Mesothelial cell of epicardium (in vitro differentiated cells): ENCODE measurements at places on chromosomes 5 and 9. TPM values are rescaled to one million over a fixed set of nuclear protein-coding genes. Genes with fewer than 3 reads are reported as not detected.
A peak's percentile ranks its signal among the peaks of the same experiment; 100 is the strongest.

Gene ANKRD31
- total RNA-seq, result 1.1 to 1.4 TPM (median 1.3 TPM) in 3 replicates

DNA sequence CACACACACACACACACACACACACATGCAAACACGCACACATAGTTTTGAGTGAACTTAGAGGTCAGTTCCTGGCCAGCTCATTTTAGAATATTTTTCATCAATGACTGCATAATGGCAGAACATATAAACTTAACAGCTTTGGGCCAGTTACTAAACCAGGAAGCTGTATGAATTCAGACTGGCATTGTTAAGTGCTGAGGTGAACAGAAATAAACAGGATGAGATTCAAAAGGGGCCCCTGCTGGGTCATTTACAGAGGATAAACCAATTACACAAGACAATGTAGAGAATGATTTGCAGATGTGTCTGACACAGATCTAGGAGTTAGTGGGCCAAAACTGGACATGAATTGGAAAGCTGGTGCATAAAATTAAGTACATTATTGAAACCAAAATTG is 44.6 kb downstream of the MARCHF11 start:
- peaks cover 12% of the 10 kb centered on the region for H3K27me3 ChIP-seq
- no peak overlapping the region for H3K27ac ChIP-seq
- H3K36me3 ChIP-seq, result no peaks in the 10 kb centered on the region
- no peak overlapping the region for H3K4me3 ChIP-seq
- DNase-seq, result no peak
- no peaks in the 10 kb centered on the region for H3K4me1 ChIP-seq

Gene NELFB
- 51.6 to 54.8 TPM (median 53.3 TPM) in 3 replicates for total RNA-seq

DNA sequence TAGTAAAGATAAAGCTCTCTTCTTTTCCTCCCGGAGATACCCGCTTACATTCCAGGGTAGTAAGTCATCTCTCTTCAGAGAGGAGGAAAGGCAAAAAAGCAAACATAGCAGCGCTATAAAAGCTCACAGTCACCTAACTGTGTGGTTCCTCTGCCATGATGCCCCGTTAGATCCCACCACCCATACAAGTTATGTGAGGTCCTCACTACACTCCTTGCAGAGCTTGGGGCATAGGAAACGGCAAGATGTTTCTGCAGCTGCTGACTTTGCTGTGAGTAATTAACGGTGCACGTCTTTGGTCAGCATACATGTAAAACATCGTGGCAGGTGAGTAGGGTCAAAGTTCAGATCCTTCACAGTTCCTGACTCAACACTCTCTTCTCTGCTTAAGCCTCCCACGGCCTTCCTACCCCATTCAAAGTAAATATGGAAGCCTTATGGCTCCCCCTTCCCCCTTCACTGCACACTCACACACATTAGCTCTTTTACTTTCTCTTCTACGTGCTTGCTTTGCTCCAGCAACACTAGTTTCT is 218.9 kb downstream of the DIRAS2 start:
- no peaks in the 10 kb centered on the region for H3K27me3 ChIP-seq
- no peak overlapping the region for H3K4me3 ChIP-seq
- H3K36me3 ChIP-seq, result no peaks in the 10 kb centered on the region
- no peak for DNase-seq
- peaks cover 11% of the 10 kb centered on the region for H3K4me1 ChIP-seq

Gene PLPP7
- total RNA-seq, result 0.60 to 1.1 TPM (median 0.79 TPM) in 3 replicates

DNA sequence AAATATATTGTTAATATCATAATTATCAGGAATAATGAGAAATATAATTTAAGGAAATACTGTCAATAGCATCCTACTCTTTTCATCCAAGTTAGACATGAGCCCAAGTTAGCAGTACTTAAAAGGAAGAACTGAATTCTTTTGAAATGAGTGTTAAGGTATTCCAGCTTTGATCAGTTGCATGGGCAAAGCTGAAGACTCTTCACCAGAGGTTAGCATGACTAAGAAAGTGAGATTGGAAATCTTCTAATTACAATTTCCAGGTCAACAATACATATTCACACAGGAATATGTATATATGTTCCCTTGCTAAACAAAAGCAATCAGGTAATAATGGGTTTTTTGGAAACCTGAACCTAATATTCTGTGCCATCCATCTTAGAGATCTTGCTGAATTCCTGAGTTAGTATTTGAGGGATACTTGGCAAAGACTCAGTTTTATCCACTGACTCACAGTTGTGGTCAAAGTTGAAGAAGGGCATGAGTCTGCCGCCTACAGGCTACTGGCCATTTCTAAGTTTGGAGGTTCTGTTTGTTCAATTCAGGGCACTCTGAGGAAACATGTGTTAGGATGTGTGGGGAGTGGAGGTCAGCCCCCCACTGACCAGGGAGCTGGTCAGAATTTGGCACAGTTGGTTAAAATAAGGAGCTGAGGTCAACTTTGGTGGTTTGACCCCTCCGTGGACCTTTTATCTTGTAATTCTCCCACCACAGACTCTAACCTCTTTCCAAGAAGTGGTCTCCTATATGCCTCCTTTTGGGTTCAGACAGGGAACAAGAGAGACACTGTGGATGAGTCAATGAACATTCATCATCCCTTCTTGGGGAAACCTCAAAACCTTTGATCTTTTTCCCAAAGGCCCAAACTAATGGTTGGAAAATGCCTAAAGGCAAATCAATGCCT is 118.3 kb downstream of the PIK3R1 start:
- no peak overlapping the region for H3K27ac ChIP-seq
- H3K36me3 ChIP-seq, result no peaks in the 10 kb centered on the region
- no peaks in the 10 kb centered on the region for H3K27me3 ChIP-seq
- H3K4me1 ChIP-seq, result peaks cover 14% of the 10 kb centered on the region

DNA sequence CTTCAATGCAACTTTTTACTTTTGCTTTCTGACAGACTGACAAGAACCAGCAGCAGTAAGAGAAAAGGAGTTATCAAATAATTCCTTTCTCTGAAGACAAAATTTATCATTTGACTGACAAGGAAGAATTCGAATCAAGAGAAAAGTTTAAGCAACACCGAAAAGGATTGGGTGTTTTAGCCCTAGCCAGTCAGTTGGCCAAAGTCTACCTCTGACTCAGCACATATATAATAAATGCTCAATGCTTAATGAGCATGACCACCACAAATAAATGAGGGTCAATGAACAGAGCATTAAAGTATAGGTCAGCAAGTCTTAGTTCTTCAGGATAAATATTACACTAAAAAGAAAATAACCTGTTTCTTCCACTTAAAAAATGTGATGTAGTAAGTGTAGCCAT is 1603.5 kb upstream of the C9orf72 start:
- H3K4me3 ChIP-seq, result no peak overlapping the region
- no peaks in the 10 kb centered on the region for H3K27me3 ChIP-seq
- H3K36me3 ChIP-seq, result no peaks in the 10 kb centered on the region
- H3K27ac ChIP-seq, result no peak overlapping the region

GRCh38 chr9:123586275-123586674 is 230.3 kb downstream of the CRB2 start:
- H3K36me3 ChIP-seq, result peaks cover 20% of the 10 kb centered on the region
- H3K27ac ChIP-seq, result no peak overlapping the region
- H3K4me3 ChIP-seq, result no peak overlapping the region
- no peaks in the 10 kb centered on the region for H3K4me1 ChIP-seq

DNA sequence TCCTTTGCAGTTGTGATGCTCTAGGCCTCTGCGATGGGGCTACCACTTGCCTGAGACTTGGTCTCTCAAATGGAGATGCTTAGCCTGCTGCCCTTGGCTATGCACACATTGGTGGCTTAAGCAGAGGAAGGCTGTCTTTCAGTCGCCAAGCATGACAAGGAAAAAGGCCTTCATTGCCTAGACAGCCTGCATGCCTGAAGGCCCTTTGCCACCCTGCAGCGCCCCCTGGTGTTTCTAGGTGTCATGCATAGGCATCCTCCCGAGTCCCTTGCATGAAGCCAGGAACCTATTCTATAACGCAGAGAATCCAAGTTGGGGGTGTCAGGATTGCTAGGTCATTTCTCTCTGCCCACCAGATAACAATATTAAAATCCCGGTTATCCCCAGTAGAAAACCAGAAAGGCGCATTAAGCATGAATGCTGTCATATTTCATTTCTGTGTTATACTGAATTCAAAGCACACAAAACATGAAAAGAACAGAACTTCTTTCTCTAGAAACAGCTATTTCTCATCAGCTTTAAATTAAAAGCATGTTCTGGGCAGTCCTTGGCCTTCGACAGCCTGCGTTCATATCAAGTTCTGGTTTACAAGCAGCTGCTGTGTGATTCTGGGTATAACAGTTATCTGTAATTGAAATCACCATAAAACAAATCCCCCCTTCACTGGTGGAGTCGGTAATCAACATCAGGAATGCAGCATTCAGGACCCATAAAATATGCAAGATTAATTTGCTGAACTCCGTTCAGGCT is 59.7 kb upstream of the TRPC7 start:
- H3K4me1 ChIP-seq, result peaks cover 47% of the 10 kb centered on the region
- peak overlapping the region; percentile 86 for H3K27ac ChIP-seq
- no peaks in the 10 kb centered on the region for H3K36me3 ChIP-seq
- peaks cover 2% of the 10 kb centered on the region for H3K27me3 ChIP-seq
- H3K4me3 ChIP-seq, result no peak overlapping the region

- no peaks in the 10 kb centered on the region for H3K36me3 ChIP-seq
- H3K4me3 ChIP-seq, result peak overlapping the region; percentile 64
- peak; percentile 47 for DNase-seq
- H3K27ac ChIP-seq, result no peak overlapping the region
- H3K4me1 ChIP-seq, result peaks cover 28% of the 10 kb centered on the region
- peaks cover 79% of the 10 kb centered on the region for H3K27me3 ChIP-seq
Measured at GRCh38 chr5:3197304-3198073, 398.1 kb upstream of the IRX1 start.

Gene DPH7
- total RNA-seq, result 55.0 to 59.4 TPM (median 56.1 TPM) in 3 replicates

DNA sequence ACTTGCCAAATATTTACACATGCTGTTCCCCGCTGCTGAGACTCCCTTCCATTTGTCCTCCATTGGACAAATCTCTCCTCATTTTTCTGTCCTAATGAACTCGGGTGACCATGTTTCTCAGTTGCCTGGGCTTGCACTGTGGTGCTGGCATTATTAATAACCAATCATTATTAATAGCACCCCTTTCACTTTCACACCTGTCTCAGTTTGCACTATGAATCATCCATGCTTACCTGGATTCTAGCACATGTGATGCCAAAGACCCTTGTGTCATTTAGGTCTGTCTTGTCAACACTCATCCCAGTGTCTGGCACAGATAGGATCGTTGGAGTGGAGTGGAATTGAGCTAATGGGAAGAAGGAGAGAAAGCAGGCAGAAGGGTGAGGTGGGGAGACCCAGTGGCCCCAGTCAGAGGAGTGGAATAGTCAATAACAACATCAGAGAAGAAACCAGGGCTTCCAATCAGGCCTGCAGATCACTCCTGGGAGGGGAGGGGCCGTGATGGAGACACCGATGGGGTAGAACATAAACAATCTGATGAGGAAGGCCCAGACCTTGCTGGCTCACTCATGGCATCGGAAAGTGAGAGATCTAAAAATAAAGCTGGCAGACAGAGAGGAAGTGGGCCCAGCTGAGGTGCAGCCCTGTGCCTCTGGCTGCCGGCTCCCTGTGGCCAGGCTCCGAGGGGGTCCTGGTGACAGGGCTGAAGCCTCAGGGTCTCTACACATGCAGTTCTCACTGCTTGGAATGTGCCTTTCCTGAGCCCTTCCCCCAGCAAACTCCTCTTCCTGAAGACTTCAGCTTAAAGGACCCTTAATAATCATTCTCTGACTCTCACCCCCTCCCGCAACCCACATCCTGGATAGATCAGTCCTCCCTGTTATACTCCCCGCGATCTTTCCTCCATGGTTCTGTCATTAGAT is 33.5 kb upstream of the CRB2 start:
- H3K27ac ChIP-seq, result peak overlapping the region; percentile 75
- no peaks in the 10 kb centered on the region for H3K27me3 ChIP-seq
- peaks cover 53% of the 10 kb centered on the region for H3K4me1 ChIP-seq
- H3K4me3 ChIP-seq, result no peak overlapping the region

Gene TAS2R1
- not detected in 3 replicates for total RNA-seq

Gene C1QTNF2
- 1.3 to 1.8 TPM (median 1.4 TPM) in 3 replicates for total RNA-seq

Gene FRRS1L
- total RNA-seq, result 12.4 to 14.6 TPM (median 14.4 TPM) in 3 replicates
